Activated CD4-positive, alpha-beta T cell treated with anti-CD3 and anti-CD28 coated beads, Interleukin-2, Interleukin-4, amounts not matched to agents 100 ng/mL and 50 ng/mL, durations not matched to agents 16 hours and 8 hours (primary cell): ENCODE measurements at places on chromosomes 2 and 18.

DNA sequence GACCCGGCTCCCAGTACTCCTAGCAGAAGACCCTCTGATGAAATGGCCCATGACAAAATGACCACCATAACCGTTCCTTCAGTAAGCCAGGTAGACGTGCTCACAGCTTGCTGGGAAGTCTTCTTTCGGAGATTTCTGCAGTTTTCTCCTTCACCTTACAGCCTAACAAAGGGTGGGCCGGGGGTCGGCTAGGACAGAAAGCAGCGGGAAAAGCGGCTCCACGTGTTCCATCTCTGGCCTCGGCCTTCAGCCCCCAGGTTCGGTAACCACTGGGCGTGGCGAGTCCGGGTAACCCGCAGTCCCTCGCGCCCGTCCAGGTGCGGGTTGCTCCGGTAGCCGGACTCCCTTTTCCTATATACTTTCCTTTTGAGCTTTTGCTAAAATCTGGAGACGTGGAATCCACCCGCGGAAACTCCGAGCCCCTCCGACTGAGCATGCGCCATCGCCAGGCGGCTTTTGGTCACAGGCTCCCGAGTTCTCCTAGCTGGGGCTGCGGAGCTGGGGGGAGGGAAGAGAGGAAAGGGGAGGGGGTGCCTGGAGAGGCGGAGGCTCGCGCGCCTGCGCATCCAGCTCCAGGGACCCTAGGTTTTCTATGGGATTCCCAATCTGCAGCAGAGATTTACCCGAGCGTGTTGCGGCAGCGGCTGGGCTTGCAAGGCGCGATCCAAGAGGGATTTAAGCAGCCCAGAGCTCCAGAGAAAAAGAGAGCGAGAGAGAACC is at the start of gene VSNL1:
TSS of gene VSNL1 (plus strand) at position 604 of the 720 bp plus-strand sequence. CDS start 51,379 bp downstream, outside the sequence.
- no peak for DNase-seq

DNA sequence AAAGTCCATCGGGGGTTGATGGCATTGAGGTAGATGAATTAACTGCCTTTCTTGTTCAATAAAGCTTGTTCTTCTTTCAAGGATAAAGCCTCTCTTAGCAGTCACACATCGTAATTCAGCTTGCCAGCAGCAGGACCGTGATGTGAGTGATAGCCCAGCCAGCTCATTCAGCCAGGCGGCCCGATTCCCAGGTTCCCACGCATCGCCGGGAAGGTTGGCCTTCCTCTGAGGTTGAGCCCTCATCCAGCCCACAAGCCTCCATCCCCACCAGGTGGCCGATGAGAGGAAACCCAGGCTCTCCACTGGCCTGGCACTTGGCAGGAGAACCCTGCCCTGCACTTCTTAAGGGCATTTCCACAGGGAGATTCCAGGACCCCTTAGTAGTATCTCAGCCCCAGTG is 4.7 kb downstream of the AGAP1 start:
- no peak for DNase-seq

DNA sequence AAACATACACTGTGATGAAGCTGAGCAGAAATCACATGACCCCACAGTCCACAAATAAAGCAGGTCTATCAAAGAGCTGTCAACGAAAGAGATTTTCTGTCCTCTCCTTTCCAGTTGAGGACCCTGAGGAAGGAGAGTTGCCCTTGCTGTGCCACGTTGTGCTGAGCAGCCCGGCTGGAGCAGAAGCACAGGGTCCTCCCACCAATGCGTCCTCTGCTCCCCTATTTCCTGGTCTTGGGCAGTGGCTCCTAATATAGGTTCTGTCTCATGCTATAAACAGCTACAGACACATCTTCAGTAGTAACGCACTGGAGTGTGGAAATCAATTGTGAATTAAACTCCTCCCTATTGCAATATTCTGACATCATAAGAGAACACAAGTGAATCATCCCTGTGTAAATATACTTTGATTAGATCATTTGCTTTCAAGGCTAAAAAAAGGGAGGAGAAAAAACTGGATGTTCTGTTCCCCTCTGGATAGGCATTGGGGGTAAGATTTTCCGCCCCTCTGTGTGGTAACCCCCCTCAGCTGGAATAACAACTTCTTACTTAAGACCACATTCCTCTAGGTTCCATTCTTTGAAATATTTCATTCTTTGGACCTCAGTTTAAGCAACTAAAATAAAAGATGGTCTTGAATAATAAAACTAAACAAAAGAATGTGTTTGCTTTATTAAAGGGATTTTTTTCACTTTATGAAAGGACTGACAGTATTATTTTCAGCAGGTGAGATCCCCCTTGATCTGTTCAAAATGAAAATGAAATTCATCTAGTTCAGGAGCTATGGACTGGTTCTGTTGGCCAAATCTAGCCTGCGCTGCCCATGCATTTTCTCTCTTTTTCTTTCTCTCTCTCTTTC is 8.3 kb upstream of the RHOB start:
- DNase-seq = no peak

- no peak for DNase-seq
Measured at GRCh38 chr2:240916571-240917008, 10.5 kb downstream of the CROCC2 start.

- no peak for DNase-seq
Measured at GRCh38 chr2:133644846-133645245, 76.6 kb upstream of the NCKAP5 start.

GRCh38 chr2:142299021-142299420 is 168.2 kb upstream of the LRP1B start:
- no peak for DNase-seq

- DNase-seq = no peak
Measured at GRCh38 chr2:115609978-115610377, 1167.5 kb downstream of the DPP10 start.

GRCh38 chr2:20223407-20224163 is 1.3 kb downstream of the SDC1 start:
- no peak for DNase-seq

DNA sequence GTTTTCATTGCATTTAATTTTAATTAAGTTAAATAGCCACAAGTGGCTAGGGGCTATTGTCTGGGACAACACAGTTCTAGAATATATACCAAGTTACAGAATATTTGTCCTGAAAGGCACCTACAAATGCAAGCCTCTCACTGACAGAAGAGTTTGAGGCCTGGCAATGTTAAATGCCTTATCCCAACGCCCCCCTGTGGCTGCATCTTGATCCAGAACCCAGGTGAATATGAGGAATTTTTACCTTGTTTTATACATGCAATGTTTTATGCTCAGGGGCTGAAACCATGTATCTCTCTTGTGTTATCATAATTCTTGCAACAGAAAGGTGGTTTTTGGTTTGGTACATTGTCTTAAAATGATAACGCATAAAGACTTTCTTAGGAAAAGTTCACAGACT is 71.8 kb upstream of the SEC11C start:
- DNase-seq = no peak

DNA sequence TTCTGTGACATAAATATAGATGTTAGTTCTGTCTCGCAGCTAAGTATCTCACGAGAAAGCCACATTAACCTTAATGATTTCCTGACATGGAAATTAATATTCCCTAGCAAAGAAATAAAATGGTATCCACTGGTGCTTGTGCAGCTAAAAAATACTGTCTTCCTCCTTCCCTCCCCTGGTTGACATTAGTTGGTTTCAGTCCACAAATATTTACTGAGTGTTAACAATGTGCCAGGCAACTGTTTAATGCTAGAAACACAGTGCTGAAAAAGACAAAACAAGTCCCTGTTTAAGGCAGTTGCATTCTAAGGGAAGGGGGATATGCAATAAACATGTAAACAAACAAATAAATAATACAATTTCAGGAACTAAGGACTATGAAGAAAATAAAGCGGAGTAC is 44.2 kb upstream of the VPS54 start:
- DNase-seq = no peak

GRCh38 chr2:15677141-15677843 is 85.6 kb downstream of the DDX1 start:
- DNase-seq = no peak

- no peak for DNase-seq
Measured at GRCh38 chr18:36903215-36903928, 74.4 kb downstream of the KIAA1328 start.

GRCh38 chr2:156333274-156333950 is 891 bp upstream of the NR4A2 start:
- DNase-seq = no peak

- DNase-seq = no peak
Measured at GRCh38 chr2:23204685-23205242, 180.2 kb upstream of the KLHL29 start.

GRCh38 chr18:24695168-24695567 is 234.7 kb downstream of the HRH4 start:
- DNase-seq = no peak

- DNase-seq = no peak
Measured at GRCh38 chr2:67289271-67289670, 107.9 kb upstream of the ETAA1 start.

DNA sequence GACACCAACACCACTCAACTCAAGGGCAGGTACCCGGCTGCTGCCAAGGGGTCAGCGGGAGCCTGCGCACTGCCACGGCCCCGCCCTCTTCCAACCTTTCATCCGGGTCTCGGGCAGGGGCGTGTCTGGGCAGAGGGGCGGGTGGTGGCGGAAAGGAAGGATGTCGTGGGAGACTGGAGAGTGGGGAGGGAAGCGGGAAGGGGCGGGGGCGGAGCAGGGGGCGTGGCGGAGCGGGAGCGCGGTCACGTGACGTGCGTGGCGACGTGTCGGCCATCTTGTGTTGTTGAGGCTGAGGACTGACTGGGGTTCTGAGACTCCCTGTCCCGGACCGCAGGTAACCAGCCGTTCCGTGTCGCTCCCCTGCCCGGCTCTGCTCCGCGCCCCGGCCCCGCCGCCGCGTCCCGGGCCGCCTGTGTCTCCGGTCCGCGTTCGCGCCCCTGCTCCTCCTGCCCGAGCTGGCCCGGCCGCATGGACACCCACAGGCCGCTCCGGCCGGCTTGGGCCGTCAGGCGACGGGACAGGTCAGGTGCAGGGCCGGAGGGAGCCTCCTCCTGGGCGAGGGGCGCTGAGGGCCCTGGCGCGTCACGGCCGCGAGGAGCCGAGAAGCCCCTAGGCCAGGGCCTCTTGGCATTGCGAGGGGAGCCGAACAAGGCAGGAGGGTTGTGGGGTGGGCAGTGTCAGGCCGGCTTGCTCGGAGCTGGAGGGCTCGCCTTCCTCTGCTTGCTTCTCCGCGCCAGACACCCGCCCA is at the start of gene GIGYF2:
TSS of gene GIGYF2 (plus strand) at position 273 of the 748 bp plus-strand sequence. CDS start 37,867 bp downstream, outside the sequence.
- peak; percentile 97 for DNase-seq

DNA sequence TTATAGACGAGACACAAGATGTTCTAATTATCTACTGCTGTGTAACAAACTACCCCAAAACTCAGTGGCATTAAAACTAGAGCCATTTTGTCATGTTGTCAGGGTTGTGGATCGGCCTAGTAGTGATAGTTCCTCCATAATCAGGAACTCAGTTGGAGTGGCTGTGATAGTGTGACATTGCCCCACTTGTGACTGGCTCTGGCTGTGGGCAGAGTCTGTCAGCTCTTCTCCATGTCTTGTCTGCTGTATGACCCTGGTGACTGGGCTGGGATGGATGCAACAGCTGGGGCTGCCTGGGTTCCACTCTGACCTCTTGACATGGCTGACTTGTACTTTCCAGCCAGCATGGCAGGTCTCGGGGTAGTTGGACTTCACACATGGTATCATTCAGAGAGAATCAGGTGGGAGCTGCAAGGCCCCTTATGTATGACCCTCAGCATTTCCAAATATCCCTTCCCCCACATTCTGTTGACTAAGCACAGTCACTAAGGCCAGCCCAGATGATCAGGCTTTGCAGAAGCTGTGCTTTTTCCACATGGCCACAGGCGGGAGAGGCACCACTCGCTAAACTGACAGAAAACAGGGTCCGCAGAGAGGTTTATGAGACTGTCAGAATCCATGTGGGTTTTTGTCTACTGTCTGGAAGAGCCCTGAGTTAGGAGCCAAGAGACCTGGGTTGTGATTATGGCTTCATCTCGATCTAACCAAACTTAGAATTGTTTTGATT is 50.3 kb downstream of the SETBP1 start:
- DNase-seq = no peak
